ENCODE measurements at places on chromosomes 12 and 14. TPM values are rescaled to one million over a fixed set of nuclear protein-coding genes. Genes with fewer than 3 reads are reported as not detected.

GRCh38 chr12:114700392-114701103 is 16.6 kb upstream of the TBX3 start:
- no peak for DNase-seq
- peaks cover 77% of the 10 kb centered on the region for H3K27me3 ChIP-seq
- H3K27ac ChIP-seq, result peak overlapping the region; percentile 17
- H3K4me3 ChIP-seq, result no peak overlapping the region
- H3K4me1 ChIP-seq, result no peaks in the 10 kb centered on the region
- H3K36me3 ChIP-seq, result peaks cover 1% of the 10 kb centered on the region

GRCh38 chr12:45622210-45622937 is 107.1 kb upstream of the ARID2 start:
- H3K4me1 ChIP-seq, result no peaks in the 10 kb centered on the region
- no peaks in the 10 kb centered on the region for H3K36me3 ChIP-seq
- no peak for DNase-seq
- no peak overlapping the region for H3K27ac ChIP-seq
- H3K4me3 ChIP-seq, result no peak overlapping the region

GRCh38 chr12:23099604-23100003 is 474.6 kb downstream of the ETNK1 start:
- H3K36me3 ChIP-seq, result no peaks in the 10 kb centered on the region
- H3K4me3 ChIP-seq, result no peak overlapping the region
- no peak overlapping the region for H3K27ac ChIP-seq
- H3K4me1 ChIP-seq, result no peaks in the 10 kb centered on the region
- no peak for DNase-seq

A2M gene
- total RNA-seq, result not detected

- H3K4me1 ChIP-seq, result peaks cover 16% of the 10 kb centered on the region
- no peak overlapping the region for H3K4me3 ChIP-seq
- H3K36me3 ChIP-seq, result no peaks in the 10 kb centered on the region
- DNase-seq, result no peak
- H3K27ac ChIP-seq, result no peak overlapping the region
- peaks cover 72% of the 10 kb centered on the region for H3K27me3 ChIP-seq
Observed at GRCh38 chr12:42585841-42586216, 3.7 kb downstream of the PRICKLE1 start.

TMEM119 gene
- 0.20 TPM for total RNA-seq

DNA sequence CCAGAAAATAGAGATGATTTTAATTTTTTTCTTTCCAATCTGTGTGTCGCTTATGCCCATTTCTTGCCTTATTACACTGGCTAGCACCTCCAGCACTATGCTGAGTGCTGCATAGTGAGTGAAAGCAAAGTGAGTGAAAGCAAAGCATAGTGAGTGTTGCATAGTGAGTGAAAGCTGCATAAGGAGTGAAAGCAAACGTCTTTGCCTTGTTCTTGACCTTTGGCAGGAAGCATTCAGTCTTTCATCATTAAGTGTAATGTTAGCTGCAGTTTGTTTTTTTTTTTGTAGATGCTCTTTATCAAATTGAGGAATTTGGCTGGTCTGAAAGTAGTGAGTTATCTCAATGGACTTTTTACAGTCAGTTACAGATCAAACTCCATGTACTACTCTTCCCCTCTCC is 6.9 kb upstream of the CORO1C start:
- H3K36me3 ChIP-seq, result no peaks in the 10 kb centered on the region
- DNase-seq, result no peak
- peaks cover 25% of the 10 kb centered on the region for H3K27me3 ChIP-seq
- H3K27ac ChIP-seq, result no peak overlapping the region
- H3K4me1 ChIP-seq, result peaks cover 9% of the 10 kb centered on the region

- H3K27ac ChIP-seq, result no peak overlapping the region
- H3K4me1 ChIP-seq, result no peaks in the 10 kb centered on the region
- DNase-seq, result no peak
- H3K36me3 ChIP-seq, result no peaks in the 10 kb centered on the region
- no peaks in the 10 kb centered on the region for H3K27me3 ChIP-seq
Observed at GRCh38 chr12:65039301-65039700, 81.8 kb downstream of the WIF1 start.

GRCh38 chr14:54174457-54174856 is 217.8 kb upstream of the BMP4 start:
- no peak for DNase-seq
- H3K27me3 ChIP-seq, result peaks cover 59% of the 10 kb centered on the region
- H3K36me3 ChIP-seq, result no peaks in the 10 kb centered on the region
- H3K4me3 ChIP-seq, result no peak overlapping the region
- no peaks in the 10 kb centered on the region for H3K4me1 ChIP-seq

DNA sequence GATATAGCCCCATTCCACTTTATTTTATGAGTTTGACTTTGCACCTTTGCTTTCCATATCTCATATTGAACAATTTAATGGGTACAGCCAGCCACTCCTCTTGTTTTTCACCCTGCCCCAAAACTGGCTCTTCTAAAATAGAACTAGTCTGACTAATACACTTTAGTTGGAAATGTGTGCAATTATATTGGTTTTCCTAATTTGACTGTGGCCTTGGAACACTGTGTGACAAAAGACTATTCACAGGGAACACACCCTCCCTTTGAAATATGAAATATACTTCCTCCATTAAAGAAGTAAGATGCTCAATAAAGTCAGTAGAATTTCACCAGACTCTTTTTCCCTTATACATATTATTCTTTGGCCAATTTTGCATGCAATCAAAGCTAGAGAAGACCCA is 218.6 kb upstream of the DCN start:
- H3K27me3 ChIP-seq, result peaks cover 4% of the 10 kb centered on the region
- no peak for DNase-seq
- H3K36me3 ChIP-seq, result no peaks in the 10 kb centered on the region
- H3K4me1 ChIP-seq, result peaks cover 11% of the 10 kb centered on the region

DNA sequence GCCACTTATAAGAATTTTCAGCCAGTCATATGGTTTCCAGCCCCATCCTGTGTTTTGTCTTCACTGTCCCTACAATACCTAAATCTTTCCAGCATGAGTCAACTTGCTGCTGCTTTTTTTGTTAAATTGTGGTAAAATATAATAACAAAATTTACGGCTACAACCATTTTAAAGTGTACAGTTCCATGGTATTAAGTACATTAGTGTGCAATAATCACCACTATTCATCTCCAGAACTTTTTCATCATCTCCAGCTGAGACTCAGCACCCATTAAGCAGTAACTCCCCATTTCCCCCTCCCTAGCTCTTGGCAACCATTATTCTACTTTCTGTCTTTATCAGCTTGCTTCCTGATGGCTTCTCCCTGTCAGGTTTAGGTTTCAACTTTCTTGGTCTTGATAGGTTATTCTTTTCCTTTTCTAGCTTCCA is 39.1 kb downstream of the FRS2 start:
- peaks cover 4% of the 10 kb centered on the region for H3K36me3 ChIP-seq
- peaks cover 3% of the 10 kb centered on the region for H3K4me1 ChIP-seq
- H3K4me3 ChIP-seq, result no peak overlapping the region
- no peak overlapping the region for H3K27ac ChIP-seq
- no peaks in the 10 kb centered on the region for H3K27me3 ChIP-seq
- DNase-seq, result no peak

DNA sequence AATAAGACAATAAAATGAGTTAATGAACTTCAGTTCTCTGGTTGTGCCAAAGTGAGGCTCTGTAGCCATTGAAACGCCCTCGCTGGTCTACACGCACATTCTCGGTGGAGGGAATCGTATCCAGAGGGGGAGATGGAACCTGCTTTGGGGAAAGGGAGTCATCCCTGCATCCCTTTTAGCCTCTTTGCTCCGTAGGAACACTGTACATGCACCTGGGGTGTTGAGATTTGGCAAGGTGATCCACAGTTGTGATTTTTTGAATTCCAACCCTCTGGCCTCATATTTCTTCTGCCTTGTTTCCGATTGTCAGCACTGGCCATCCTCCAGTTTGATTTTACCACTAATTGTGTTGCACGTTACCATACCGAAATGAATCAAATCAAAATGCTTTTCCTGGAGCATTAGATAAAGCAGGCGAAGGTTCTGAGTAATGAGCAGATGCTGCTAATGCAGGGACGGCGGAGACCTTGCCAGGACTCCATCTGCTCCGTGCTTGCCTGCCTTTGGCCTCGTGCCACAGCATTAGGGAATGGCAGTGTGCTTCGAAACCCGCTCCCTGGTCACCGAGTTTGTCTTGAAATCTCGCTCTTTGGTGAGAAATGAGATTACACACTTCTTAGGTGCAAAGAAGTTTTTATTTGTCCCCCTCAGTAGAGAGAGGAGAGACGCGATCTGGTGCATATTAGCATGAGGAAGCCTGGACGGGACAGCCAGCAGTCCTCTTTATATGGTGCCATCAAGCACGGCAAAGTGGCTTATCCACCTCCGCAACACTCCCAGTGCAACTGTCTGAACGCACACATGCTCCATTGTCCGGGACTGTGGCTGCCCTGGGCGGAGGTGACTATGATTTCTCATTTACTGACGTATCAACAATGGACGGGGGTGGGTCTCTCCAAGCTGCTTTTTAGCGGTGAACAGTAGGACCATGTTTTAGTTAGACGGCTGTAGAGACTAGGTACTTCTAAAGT is 59.1 kb downstream of the FBXW8 start:
- peaks cover 14% of the 10 kb centered on the region for H3K36me3 ChIP-seq
- DNase-seq, result no peak
- H3K4me3 ChIP-seq, result no peak overlapping the region

DNA sequence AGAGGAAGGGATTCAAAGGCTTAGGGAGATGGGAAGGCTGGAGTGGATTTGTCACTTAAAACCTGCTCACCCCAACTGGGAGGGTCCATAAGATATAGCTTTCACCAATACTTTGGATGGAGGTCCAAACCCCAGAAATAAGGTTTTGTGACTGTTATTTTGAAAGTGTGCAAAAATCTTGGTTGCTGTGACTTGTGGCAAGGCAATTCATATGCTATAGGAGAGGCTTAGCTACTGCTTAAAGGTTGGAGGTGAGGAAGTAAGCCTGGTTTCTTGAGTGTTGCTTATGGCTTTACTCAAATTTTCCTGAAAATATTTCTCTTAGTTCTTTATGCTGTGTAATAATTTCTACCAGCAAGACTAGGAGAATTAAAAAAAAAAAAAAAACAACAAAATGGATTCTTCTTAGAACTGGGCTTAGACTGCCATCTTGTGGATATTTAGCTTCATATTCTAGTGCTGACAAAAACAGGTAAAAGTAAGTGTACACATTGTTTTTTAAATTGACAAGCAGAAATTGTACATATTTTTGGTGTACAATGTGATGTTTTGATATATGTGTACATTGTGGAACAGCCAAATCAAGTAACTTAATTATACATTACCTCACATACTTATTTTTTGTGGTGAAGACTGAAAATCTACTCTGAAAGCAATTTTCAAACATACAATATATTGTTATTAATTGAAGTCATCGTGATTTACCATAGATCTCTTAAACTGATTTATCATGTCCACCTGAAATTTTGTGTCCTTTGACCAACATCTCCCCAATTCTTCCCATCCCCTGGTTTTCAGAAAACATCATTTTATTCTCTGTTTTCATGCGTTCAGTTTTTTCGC is 23.0 kb downstream of the PDE6H start:
- peak overlapping the region; percentile 31 for H3K27ac ChIP-seq
- peaks cover 3% of the 10 kb centered on the region for H3K36me3 ChIP-seq
- H3K4me3 ChIP-seq, result no peak overlapping the region

NXPH4 gene
- total RNA-seq, result 0.68 TPM

RASSF8 gene
- total RNA-seq, result 1.5 TPM

- H3K36me3 ChIP-seq, result no peaks in the 10 kb centered on the region
- DNase-seq, result no peak
- H3K27me3 ChIP-seq, result no peaks in the 10 kb centered on the region
- no peaks in the 10 kb centered on the region for H3K4me1 ChIP-seq
- H3K4me3 ChIP-seq, result no peak overlapping the region
- no peak overlapping the region for H3K27ac ChIP-seq
Observed at GRCh38 chr12:52058631-52059361, 7.6 kb downstream of the NR4A1 start.

ATF1 gene
- total RNA-seq, result 29.4 TPM

DNA sequence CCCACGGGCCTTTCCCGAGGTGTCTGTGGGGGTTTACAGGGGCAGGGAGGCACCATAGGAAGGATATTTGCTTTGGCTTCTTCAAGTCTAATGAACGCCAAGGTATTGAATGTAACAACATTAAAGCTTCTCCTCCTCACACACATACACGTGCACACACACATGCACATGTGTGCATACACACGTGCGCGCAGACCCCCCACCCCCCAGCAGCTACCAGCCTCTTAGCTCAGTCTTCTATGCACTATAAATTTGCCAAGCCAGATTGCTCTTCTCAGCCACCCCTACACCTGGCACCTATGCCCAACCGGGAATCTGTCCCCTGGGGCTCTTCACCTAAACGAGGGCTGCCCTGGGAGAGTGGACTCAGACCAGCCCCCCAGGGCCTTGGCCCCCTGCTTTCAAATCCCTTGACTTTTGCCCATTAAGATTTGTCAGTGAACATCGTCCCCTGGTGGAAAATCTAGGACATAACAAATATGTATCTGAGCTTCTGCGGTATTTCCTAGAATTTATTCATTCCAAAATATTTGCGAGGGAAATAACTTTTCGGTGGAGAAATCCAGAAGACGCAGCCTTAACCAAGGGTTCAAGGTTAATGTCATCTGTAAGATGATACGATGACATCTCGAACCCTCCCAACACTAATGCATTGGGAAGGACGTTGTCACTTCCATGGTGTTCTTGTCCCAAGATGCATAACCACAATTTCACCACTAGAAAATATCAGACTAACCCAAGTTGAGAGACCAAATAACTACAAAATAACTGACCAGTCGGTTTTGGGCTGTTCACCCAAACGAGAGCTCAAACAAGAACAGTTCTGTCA is 330.4 kb downstream of the MED13L start:
- peaks cover 1% of the 10 kb centered on the region for H3K36me3 ChIP-seq
- DNase-seq, result no peak
- H3K27ac ChIP-seq, result no peak overlapping the region
- no peaks in the 10 kb centered on the region for H3K4me1 ChIP-seq

ACAD10 gene
- total RNA-seq, result 30.3 TPM

RASAL1 gene
- total RNA-seq, result not detected

GRCh38 chr14:52860910-52861309 is 69.5 kb upstream of the GNPNAT1 start:
- no peak overlapping the region for H3K27ac ChIP-seq
- H3K4me1 ChIP-seq, result no peaks in the 10 kb centered on the region
- no peaks in the 10 kb centered on the region for H3K36me3 ChIP-seq
- H3K4me3 ChIP-seq, result no peak overlapping the region
- DNase-seq, result no peak
- no peaks in the 10 kb centered on the region for H3K27me3 ChIP-seq

DNA sequence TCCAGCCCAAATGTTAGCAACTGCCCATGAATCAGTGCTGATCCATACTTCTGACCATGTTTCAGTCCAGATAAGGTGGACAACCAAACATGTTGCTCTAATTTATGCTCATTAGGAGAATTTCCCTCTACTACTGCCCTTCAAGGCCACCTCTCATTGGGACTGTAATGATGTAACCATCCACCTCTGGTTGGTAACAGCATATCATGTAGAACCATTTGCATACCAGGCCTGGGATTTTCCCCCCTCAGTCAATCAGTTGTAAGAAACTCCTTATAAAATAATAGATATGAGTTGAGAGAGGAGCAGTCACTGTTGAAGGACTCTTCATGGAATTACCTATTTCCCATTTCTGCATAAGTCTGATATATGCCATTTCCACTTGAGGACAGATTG is 17.8 kb upstream of the YAF2 start:
- no peaks in the 10 kb centered on the region for H3K4me1 ChIP-seq
- peaks cover 20% of the 10 kb centered on the region for H3K27me3 ChIP-seq
- peaks cover 8% of the 10 kb centered on the region for H3K36me3 ChIP-seq
- H3K4me3 ChIP-seq, result no peak overlapping the region

SYNJ2BP gene
- total RNA-seq, result 7.3 TPM

All from activated CD8-positive, alpha-beta memory T cell treated with anti-CD3 and anti-CD28 coated beads, Interleukin-2, amount 10 ng/mL, durations not matched to agents 7 days and 5 days (primary cell).